ENCODE measurements at places on chromosomes 7 and 10.

- DNase-seq, result no peak
Measured at GRCh38 chr7:22156205-22156604, 200.7 kb downstream of the RAPGEF5 start.

- DNase-seq, result no peak
Measured at GRCh38 chr10:13352519-13352918, 4.4 kb upstream of the SEPHS1 start.

- DNase-seq, result no peak
Measured at GRCh38 chr10:14112056-14112455, 218.7 kb downstream of the FRMD4A start.

DNA sequence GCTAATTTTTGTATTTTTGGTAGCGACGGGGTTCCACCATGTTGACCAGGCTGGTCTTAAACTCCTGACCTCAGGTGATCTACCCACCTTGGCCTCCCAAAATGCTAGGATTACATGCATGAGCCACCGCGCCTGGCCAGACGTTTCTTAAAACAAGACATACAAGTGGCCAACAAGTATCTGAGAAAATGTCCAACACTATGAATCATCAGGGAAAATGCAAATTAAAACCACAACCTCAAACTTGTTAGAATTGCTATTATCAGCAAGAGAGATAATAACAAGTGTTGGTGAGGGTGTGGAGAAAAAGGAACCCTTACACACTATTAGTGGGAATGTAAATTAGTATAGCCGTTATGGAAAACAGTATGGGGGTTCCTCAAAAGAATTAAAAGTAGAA lies 148.6 kb downstream of the SUGCT start:
- DNase-seq, result no peak

DNA sequence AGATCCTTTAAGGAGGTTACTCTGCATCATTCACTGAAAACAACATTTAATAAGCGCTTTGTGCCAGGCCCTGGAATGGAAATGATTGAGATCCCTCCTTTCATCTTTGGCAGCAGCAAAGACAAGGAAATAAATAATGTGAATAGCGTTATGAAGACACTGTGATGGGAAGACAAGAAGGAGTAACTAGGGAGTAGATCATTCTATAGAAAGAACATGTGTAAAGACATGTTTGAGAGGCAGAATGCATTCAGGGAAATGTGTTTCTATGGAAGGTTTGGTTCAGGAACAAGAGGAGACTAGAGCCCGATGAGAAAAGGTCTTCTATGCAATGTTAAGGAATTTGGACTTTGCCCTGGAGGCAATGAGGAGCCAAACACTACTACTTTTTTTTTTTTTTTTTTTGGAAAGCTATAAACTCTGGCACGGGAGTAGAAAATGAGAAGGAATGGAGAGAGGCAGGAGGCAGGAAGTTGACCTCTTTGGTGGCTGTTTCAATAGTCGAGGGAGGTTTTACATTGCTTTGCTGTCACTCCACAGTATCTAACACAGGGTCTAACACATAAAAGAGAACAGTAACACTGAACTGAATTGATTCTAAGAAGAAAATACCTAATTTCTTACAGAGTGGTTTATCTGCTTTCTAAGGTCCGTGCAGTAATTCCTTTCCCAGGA lies 44.9 kb downstream of the SMURF1 start:
- DNase-seq, result no peak

DNA sequence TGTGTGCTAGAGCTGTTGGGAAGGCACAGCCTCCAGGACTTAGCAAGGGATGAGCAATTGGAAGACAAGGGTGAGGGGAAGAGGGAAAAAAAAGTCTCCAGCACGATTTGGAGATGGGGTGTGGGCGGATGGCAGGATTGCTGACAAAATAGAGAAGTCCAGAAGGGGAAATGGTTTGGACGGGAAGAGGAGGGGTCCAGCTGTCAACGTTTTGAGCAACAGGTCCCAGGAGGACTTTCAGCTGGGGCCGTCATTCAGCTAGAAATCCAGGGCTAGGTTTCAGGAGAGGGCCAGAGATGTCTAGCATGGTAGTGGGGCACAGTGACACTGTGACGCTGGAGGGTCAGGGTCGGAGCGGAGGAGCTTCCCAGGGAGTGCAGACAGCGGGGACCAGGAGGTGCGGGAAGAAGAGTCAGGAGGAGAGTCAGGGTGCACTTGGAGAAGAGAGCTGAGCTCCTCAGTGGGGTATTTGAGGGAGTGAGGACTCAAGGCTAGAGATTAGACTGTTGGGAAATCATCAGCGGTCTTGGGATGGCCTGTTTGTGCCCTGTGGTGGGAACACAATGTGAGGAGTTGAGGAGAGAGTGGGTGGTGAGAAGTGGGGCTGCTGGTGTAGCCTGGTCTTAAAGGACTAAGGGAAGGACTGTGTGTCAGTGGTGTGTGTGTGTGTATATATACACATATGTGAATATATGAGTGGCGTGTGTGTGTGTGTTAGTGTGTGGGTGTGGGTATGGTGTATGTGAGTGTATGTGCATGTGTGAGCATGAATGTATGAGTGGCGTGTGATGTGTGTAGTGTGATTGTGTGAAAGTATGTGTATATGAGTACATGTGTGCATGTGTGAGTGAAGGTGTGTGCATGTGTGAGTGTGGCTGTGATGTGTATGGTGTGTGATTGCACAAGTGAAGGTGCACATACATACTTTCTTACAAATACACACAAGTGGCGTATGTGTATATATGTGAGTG lies 3.8 kb downstream of the ZYX start:
- no peak for DNase-seq

DNA sequence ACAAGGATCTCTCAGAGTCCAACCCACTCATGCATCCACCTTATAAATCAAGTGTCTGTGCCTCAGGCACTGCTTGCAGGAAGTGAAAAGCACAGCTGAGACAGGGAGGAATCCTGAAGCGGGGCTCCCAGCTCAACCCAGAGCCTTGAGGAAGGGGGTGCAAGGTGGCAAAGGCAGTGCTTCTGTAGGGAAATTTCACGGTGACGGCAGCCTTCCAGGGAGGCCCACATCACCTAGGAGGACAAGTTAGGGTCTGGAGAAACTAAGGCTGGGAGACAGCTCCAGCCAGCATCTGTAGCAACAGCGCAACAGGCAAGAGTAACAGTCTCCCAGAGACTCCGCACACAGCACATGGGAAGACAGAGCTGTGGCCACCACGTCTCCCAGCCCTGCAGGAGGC lies 2.7 kb downstream of the AOC1 start:
- DNase-seq, result no peak

DNA sequence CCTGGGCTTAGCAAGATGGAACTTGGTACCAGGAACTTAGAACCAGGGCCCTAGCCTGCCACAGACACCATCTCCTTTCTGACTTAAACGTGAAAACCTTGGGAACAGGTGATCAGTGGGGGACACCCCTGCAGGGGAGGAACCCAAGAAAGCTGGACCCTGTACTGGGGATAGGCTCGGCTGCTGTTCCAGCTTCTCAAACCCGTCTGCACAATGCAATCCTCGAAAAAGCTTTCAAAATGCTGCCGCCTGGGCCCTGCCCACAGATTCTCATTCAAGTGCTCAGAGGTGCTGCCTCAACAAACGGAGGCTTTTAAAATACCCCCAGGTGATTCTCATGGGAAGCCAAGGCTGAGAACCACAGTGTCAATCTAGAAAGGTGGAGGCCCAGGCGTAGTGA lies 169.7 kb downstream of the ARHGAP21 start:
- DNase-seq, result no peak

DNA sequence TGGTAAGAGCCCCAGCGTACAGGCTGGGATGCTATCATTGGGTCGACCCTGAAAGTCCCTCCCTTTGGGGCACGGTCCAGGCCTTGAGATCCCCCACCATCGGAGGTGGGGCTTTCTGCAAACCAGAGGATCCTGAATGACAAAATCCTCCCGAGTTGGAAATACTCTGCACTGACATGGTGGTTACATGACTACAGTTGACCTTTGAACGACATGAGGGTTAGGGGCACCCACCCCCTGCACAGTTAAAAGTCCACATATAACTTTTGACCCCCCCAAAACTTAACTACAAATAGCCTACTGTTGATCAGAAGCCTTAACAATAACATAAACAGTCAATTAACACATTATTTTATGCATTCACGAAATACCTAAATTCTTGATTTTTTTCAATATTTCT lies 13.1 kb downstream of the HSPA12A start:
- DNase-seq, result no peak

GRCh38 chr7:34025600-34025999 lies 120.3 kb downstream of the BMPER start:
- DNase-seq, result no peak

DNA sequence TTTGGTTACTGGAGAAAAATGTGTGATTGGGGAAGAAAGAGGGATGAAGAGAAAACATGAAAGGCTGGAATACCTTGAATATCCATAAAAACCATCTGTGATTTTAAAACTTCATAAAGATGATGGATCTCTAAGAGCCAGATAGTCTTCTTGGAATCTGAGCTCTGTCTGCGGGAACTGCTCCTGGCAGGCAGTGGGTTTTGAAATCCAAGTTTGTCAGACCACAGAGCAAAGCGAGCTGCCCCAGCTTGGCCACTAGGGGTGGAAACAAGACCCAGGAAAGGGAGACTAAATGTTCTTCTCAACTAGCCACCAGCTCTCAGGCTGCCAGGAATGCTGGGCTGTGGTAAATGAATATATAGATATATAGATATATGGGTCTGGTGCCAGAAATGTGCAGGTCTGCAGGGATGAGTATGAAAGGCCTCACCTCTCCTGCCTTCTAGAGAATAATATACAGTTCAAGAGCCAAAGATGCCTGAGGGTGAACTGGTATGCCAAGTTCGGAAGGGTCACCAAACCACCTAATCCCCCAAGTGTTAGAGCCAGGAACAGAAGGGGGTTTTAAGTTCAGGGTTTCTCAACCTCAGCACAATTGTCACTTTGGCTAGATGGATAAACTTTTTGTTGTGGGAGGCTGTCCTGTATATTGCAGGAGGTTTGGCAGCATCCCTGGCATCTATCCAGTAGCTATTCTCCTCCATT lies 208.8 kb downstream of the KCNMA1 start:
- no peak for DNase-seq

- DNase-seq, result no peak
Measured at GRCh38 chr7:151141311-151141854, 26.1 kb downstream of the GBX1 start.

DNA sequence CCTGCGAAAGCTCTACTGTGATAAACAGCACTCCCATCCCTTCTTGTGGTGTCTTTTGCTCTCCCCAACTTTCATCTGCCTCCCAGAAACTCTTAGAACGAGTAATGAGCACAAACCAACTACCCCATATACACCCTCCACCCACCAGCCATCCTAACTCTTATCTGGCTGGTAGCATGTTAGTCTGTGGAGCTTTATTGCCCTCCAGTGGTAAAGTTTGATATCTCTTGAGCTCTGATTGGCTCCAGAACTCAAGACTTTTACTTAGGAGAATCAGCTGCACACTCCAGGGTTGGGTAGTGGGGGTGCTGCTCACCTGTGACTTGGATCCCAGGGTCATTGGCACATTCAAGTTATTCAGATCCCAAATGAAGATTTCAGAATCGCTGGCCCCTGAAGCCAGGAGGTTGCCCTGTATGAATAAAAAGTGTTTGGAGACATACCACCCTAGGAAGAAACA lies 10.9 kb downstream of the SEC31B start:
- peak; percentile 11 for DNase-seq

- peak; percentile 78 for DNase-seq
Measured at GRCh38 chr7:128427289-128427891, 17.6 kb upstream of the IMPDH1 start.

DNA sequence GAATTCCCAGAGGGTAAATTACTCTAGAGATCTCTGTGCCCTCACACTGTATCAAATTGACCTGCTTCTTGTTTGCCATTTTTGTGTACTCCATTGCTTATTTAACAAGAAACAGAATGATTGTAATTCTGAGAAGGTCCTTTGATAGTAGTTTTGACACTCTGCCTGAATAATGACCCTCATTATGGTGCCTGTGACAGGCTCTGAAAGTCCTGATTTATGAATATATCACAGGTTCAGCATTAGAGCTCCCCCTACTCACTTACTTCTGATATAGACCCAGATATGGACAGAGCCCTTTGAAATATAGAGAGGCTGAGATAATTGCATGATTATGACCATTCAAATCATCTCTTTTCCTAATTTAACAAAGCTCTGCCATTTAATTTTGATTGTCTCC lies 465.2 kb downstream of the MDFIC start:
- peak; percentile 68 for DNase-seq

Data from NCI-H2081 (cell line).